ENCODE measurements at places on chromosomes 11 and 22.

GRCh38 chr11:216081-216974, 8.8 kb downstream of the RIC8A start:
- DNase-seq: no peak

DNA sequence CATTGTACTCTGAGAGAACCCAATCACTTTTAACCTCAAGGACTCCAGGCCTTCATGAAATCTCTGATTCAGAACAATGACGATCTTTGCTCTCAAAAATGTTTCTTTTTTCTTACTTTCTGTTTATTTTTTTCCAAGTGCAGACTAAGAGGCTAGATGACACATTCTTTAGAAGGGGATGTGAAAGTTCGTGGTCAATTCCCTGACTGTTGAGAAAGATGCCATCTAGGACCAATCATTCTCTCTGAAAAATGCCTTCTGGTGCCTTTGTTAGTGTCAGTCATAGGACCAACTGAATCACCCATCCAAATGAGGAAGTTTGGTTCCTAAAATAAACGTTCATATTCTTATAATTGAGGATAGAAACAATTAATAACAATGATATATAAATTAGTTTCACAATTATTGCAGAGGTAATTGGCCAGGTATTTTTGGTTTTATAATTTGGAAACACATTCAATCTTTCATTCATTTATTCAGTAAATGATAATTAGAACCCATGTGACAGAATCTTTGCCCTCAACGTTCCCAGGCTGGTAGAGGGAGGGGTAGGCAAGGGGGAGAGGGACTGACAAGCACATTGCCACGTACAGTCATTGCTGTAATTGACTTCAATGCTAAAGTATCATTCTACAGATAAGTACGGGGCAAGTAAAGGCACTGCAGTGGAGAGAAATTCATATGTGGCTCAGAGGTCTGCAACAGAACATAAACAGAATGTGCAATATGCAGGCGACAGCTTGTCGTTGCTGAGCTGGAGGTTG, 333.4 kb upstream of the MPPED2 start:
- no peak for DNase-seq

DNA sequence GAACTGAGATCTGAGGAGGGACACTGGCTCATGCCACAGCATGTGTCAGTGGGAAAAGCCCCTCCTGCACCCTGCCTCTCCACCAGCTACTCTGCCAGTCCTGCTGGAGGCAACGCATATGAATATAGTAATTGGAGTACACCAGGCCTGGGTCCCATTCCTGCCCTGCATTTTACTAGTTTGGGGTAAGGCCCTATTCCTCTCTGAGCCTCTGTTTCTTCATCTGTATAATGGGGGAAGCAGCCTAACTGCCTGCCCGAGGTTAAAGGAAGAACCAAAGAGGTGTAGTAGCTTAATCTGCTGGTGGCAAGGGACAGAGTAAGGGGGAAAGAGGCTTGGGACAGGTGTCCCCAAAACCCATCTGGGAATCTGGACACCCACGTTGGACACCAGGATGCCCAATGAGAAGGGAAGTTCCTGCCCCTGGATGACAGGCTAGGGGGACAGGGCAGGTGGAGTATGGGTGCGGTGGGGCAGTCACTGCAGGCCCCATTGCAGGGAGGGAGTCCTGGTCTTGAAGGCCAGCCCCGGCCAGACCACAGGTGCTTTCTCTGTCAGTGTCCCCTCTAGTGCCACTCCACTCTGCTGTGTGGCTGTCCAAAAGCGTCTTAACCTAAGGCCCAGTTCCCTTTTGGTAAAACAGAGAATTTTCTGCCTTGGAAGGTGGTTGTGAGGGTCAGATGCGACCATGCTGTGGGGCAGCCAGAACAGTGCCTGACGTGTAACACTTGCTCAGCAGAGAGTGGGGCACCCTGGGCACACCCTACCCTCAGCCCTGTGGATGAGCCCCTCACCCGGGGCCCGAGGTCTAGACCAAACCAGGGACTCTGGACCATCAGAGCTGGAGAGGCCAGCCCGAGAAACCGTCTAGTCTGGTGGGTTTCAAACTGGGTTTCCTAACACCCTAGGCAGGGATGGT, 11.5 kb downstream of the TSKU start:
- DNase-seq: no peak

- no peak for DNase-seq
These were observed 123.6 kb downstream of the ADAMTS15 start for GRCh38 chr11:130571947-130572584.

GRCh38 chr11:116379185-116379828, 393.5 kb downstream of the BUD13 start:
- peak; percentile 9 for DNase-seq

- DNase-seq: no peak
These were observed 1.7 kb upstream of the EIF4ENIF1 start for GRCh38 chr22:31491218-31491962.

DNA sequence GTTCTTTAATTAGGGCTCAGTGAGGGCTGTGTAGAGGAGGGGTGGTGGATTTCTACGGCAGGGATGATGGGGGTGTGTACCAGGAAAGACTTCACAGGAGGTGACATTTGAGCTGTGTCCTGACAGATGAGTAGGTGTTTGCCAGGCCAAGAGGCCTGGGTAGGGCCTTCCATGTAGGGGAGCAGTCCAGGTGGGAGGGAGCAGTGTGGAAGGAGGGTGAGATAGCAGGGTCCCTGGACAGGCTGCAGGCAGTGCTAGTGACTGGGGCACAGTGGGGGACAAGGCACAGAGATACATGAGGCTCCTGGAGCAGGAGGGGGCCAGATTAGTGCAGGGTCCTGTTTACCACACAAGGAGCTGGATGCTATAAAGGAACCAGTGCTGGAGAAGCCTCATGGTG, 147.9 kb upstream of the CADM1 start:
- DNase-seq: no peak

DNA sequence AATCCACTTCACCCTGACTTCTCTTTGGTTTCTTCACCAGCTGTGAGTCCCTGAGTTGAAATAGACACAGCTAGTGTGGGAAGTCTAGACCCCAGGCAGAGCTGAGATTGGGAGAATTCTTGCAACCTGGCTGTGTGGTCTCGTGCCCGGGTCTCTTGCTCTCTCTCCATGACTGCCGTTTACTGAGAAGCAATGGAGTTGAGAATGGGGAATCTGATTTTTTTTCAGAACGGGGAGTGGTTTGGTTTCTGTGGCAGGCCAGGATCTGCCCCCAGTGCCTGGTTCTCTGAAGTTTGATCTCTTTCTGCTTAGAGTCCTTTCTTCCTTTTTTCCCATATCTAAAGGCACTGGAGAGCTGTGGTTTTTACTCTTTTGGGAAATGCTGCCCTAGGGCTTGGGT, 1.5 kb downstream of the SIDT2 start:
- DNase-seq: peak; percentile 3

GRCh38 chr22:22811016-22812009, 76.3 kb upstream of the IGLL5 start:
- DNase-seq: no peak

DNA sequence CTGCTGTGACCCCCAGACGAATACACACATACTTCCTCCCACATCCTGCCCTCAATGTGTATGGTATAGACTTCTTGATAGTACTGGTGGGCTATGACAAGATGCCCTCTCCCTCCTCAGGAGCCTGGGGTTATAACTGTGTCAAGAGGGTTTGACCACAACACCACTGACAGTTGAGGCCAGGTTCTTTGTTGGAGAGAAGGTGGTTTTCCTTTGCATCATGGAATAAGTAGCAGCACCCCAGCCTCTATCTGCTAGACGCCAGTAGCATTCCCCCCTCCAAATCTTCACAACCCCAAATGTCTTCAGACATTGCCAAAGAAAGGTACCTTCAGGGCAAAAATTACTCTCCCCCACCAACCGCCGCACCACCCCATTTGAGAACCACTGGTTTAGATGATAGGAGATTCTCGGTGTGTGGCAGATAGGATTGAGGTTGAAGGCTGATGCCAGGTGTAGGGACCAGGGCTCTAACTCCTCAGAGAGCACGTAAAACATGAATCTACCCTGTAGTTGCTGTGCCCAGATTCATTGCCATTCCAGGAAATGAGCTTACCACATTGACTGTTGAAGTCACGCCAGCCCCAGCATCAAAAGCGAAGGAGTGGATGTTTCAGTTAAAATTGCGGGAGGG, 5.5 kb upstream of the MYO18B start:
- peak; percentile 43 for DNase-seq

DNA sequence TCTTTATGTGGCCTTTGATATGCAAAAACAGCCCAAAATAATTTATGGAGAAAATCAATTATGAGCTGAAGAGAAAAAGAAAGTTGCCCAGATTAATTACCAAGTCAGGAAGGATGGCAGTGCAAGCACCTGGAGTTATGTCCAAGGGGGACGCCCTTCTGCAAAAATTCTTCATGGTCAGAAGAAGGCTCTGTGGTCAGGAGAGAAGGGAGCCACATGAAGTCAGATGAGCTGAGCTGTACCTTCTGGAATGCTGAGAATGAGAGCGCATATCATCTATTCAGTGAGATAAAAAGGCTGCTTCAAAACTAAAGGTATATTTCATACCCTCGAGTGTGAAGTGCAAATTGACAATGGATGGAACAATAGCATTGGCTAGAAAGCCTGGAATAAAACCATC, 607.4 kb downstream of the NTM start:
- DNase-seq: no peak

DNA sequence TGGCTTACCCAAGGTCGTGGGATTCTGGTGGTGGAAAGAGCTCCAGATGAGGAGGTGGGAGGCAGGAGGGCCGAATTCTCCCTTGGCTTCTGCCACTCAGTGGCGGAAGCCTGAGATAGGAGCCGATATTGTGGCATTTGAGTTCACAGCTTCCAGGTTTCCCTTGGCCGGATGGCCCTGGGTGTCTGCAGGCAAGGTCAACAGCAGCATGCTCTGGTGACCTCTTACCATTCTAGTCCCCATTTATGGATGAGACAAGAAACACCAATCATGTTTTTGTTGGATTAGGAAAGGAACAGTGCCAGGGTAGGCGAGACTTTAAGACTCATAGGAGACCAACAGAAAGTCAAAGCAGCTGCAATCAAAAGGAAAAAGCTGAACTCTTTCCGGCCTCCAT, 89.7 kb downstream of the GRAMD1B start:
- DNase-seq: no peak

All from activated CD4-positive, alpha-beta T cell treated with anti-CD3 and anti-CD28 coated beads, Interleukin-2, amount 50 U/mL, for 48 hours (primary cell).